Activated naive CD8-positive, alpha-beta T cell treated with anti-CD3 and anti-CD28 coated beads, Interleukin-2, amount 50 U/mL, for 24 hours (primary cell): ENCODE measurements at places on chromosomes 2 and 18.

DNA sequence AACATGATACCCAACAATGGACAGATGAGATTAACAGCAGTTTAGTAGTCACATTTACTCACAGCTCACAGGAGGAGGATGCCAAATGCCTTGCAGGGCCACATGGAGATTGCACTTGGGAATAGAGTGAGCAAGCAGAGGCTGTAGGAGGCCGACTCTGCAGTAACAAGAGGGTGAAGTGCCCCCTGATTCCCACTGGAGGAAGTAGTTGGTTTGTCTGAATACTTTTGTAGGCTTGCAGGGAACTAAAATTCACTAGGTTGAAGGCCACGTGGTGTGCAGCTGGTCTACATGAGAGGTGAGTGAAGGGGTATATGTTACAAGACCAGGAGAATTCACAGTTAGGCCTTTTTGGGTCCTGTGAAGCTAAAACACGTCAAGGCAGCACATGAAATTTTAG, 419.3 kb upstream of the TNP1 start:
- no peaks in the 10 kb centered on the region for H3K27me3 ChIP-seq
- no peaks in the 10 kb centered on the region for H3K4me1 ChIP-seq
- DNase-seq, result no peak
- H3K27ac ChIP-seq, result no peak overlapping the region

GRCh38 chr2:20650877-20651730, at the start of gene HS1BP3:
TSS of gene HS1BP3 (minus strand) at chr2:20651098. CDS start at chr2:20651063, 35 bp downstream.
- peak; percentile 89 for DNase-seq
- H3K27me3 ChIP-seq, result no peaks in the 10 kb centered on the region
- H3K4me1 ChIP-seq, result peaks cover 32% of the 10 kb centered on the region
- peak within 1 kb of the TSS; percentile 81 for H3K4me3 ChIP-seq
- peak within 1 kb of the TSS; percentile 81 for H3K27ac ChIP-seq

DNA sequence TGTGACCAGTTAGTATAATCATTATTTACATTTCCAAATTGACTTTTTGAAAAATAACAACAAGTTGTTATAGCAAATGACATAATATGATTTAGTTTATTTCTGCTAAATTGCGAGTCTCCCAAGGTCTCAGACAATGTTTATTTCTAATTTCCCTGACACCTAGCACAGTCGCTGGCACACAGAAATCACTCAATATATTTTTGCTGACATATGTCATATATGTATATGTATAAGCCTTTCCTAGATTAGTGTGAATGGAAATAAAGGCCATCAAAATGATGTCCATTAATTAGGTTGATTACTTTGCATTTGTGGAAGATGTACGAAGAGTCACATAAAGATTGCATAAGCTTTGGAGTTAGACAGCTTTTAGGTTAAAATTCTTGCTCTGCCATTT, 136.7 kb upstream of the CDH2 start:
- H3K27me3 ChIP-seq, result no peaks in the 10 kb centered on the region
- H3K4me1 ChIP-seq, result no peaks in the 10 kb centered on the region
- no peak overlapping the region for H3K27ac ChIP-seq

- H3K4me3 ChIP-seq, result peak overlapping the region; percentile 32
- H3K27ac ChIP-seq, result no peak overlapping the region
- peaks cover 8% of the 10 kb centered on the region for H3K27me3 ChIP-seq
- no peaks in the 10 kb centered on the region for H3K36me3 ChIP-seq
- DNase-seq, result no peak
Measured at GRCh38 chr2:227848586-227848985, 22.8 kb upstream of the DAW1 start.

DNA sequence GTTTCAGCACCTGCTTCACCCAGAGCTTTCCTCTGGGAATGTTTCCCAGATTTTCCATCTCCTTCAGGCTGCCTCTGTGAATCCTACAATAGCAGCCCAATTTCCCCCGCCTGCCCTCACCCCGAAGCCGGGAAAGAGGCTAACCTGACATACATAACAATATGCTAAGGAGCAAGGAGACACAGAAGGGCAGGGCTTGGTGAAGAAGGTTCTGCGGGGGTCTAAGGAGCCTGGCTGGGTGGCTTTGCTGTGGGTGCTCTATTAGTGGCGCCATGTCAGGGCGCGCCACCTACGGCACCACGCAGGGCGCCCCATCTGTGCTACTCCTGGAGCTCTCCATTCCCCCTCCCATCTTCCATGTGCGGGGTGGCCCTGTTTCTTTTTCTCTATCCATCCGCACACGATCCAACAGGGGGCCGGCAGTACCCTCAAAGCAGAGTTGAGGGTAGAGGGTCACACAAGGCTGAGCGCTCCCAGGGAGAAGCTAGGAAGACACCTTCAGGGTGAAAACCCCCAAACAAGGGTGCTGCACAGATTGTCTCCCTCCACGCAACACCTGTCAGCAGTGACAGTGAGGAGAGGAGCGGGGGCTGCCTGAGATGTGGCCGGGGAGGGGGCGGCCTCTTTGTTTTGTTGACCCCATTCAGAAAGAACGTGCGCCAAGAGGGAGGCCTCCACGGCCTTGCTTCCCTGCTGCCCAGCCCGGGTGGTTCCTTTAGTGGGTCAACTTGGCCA, 101.4 kb downstream of the PDCL3 start:
- H3K36me3 ChIP-seq, result no peaks in the 10 kb centered on the region
- no peak overlapping the region for H3K27ac ChIP-seq
- H3K4me1 ChIP-seq, result peaks cover 2% of the 10 kb centered on the region
- H3K27me3 ChIP-seq, result peaks cover 6% of the 10 kb centered on the region
